Gastroesophageal sphincter (tissue), 4 donors: ENCODE measurements at places on chromosomes 5 and 9.

DNA sequence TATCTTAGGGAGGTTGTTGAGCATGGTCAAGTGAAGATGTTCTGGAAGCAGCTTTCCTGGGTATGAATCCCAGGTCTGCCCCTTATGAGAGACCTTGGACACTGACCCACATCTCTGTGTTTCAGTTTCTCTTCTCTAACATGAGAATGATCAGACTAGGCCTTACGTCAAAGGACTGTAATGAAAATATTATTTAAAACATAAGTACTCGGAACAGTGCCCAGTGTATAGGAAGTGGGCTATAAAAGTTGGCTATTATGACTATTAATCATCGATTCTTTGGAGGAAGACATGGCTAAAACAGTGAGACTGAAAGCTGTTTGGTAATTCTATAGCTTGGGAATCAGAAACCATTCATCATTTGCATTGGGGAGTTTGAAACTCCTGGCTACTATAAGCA, 65.3 kb upstream of the MYO10 start:
- ATAC-seq: no peak

DNA sequence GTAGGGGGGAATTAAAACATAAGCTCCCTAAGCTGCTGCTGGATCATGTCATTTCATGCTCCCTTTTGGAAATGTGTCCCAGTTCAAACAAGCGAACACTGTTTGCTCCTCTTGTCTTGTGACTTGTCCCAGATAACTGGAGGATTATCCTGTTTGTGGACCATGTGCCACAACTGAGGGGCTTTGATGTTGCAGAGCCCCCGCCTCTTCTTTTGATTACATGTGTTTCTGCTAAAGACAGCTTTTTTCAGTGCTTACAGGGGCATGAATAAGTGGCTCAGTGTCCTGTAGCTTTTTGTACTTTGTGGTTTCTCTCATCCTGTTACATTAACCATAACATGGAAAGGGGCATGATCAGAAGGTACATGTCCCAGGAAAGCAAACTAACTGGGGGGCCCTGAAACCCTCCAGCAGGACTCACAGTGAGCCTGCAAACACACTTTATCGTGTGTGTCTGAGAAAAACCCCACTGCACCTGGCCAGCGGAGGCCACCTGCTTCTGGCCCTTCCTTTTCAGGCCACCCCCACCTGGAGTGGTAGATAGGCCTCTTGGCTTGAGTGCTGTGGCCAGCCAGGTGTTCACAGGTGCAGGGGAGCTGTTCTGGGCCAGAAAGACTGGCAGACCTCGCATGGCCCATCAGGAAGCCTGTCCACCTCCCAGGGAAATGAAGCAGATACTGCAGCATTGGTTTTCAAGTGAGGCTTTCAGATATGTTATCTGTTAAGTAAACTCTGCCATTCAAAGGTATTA, 285.6 kb downstream of the FANCC start:
- no peak for ATAC-seq

- ATAC-seq: peak; percentile 27
Observed at GRCh38 chr5:38799556-38800377, 46.0 kb upstream of the OSMR start.

GRCh38 chr9:32431940-32432555, 47.6 kb downstream of the ACO1 start:
- no peak for ATAC-seq

- no peak for ATAC-seq
Observed at GRCh38 chr5:105806596-105806995, 1864.1 kb downstream of the EFNA5 start.

DNA sequence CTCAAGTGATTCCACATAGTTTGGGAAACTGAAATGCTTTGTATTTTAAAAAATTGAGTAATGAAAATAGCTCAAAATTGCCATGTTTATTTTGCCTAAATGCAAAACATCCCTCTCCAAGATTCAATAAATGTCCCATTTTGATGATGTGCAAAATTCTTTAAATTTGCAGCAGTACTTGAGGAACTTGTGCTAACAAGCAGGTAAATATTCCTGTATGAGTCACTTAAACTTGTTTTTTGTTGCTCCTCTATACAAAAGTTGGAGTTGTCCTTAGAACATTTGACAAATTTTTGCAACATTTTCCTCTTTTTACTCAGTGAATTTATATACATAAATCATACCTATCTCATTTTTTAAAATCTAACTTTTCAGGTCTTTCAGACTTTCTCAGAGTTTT, 280.2 kb downstream of the CDH12 start:
- ATAC-seq: no peak

GRCh38 chr5:174606153-174606552, 118.2 kb upstream of the MSX2 start:
- ATAC-seq: no peak

GRCh38 chr5:2387634-2388325, 363.7 kb downstream of the IRX2 start:
- ATAC-seq: no peak

DNA sequence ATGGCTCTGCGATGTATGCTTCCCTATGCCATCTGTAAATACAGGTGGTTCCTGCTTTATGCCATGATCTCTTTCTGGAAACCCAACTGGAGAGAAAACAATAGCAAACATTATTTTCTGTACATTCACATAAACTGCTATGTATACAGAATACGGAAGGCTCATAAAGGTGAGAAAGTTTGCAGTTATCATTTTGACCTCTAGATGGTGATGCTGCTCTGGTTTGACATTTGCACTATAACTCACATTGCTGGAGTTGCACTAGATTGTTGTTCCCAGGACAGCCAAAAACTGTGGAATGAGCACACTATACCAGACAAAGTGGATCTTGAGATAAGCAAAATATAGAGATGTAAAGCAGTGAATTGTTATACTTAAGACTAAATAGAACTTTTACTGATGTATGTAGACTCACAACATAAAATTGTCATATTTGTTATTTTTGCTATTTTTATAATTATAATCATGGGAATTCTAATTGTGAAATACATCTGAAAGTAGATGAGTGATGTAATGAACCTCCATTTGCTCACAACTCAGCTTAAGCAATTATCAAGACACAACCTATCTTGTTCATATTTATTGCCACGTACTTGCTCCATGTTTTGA, 246.5 kb downstream of the PTPRD start:
- no peak for ATAC-seq

GRCh38 chr9:1013021-1013420, 36.6 kb downstream of the DMRT3 start:
- ATAC-seq: no peak

DNA sequence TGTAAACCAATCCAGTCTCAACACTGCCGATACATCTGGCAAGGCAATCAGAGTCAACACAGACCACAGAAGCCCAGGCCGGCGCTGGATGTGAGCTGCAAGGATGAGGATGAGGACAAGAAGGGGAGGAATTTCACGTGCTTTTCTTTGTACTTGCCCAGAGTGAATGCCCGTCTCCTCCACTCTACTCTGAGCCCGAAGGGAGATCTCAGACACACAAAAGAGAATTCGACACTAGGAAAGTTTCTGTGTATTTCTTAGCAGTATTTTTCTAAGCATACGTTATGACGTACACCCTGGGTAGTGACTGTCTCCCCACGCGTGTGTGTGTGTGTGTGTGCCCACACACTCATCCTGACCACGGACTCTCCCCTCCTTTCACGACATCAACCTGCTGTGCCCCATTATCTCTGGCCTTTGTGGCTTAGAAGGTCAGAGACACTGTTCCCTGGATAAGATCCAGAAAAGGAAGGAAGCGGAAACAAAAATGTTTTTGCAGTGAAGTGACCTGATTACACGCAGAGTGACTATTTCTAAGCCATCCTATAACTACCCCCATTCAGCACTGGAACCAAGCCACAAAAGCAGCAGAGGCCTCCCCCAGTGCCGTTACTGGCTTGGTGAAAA, 227.3 kb upstream of the DAPK1 start:
- ATAC-seq: no peak

- no peak for ATAC-seq
Observed at GRCh38 chr5:144276034-144276822, 105.6 kb downstream of the KCTD16 start.

GRCh38 chr5:123460296-123460729, 37.1 kb upstream of the CEP120 start:
- no peak for ATAC-seq

GRCh38 chr5:88539693-88540365, 271.2 kb upstream of the TMEM161B start:
- ATAC-seq: no peak

DNA sequence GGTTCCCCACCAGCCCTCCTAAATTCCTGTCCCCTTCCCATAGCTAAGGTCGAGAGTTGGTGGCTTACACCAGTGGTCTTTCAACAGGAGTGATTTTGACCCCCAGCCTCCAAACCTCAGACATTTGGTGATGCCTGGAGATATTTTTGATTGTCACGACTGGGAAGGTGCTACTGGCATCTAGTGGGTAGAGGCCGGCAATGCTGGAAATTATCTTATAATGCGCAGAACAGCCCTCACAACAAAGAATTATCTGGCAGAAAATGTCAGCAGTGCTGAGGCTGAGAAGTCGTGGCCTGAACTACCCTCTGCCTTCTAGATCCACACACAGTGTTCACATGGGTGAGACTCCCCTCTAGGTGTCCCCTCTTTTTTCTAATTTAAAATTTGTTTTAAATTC, 69.6 kb downstream of the IL31RA start:
- ATAC-seq: no peak

DNA sequence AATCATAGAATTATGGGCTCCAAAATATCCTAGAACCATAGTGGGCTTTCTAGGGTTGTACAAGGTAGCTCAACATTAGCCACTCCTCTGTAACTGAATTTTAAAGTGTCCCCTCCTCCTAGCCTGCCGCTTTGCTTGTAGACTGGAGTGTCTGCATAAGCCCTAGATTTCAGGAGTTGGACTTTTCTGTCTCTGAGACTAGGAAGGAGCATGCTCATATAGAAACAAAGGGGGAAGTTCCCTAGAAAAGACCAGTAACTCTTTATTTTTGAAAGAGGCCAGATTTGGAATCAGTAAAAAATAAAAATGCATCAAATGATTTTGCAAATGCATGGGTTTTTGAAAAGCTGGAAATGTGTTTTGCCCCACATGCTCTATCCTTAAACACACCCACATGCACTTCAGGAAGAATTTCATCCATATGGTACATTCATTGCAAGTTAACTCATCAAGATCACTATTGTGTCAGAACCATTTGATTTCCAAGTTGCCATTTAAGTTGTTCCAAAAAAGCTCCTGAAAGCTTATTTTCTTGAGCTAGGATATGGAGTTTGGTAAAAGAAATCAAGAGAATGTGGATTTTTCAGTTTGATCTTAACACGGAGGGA, 121.0 kb upstream of the NR3C1 start:
- no peak for ATAC-seq

- ATAC-seq: no peak
Observed at GRCh38 chr5:172008111-172008455, 1.6 kb upstream of the FBXW11 start.
